ENCODE measurements at places on chromosomes 1 and 21.

GRCh38 chr1:33560680-33561079, 88.2 kb downstream of the ZSCAN20 start:
- DNase-seq = no peak

- no peak for DNase-seq
Observed at GRCh38 chr1:23341931-23342692, 2.0 kb downstream of the HNRNPR start.

DNA sequence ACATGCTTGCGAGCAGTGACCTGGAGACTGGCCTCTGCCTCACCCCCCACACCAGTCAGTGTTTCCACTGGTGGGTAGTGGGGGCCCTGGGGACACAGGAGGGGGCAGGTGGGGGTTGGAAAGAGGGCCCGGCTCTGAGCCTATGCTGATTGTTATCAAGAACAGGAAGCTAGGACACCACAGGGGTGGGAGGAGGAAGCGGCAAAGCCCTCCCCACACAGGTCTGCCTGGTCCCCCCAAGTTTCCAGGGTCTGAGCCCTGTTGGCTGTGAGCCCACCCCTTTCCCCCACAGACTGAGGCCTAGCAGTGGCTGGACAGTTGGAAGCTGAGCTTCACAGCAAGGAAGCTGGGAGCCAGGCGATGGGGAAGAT, 1.6 kb upstream of the PTPN7 start:
- no peak for DNase-seq

DNA sequence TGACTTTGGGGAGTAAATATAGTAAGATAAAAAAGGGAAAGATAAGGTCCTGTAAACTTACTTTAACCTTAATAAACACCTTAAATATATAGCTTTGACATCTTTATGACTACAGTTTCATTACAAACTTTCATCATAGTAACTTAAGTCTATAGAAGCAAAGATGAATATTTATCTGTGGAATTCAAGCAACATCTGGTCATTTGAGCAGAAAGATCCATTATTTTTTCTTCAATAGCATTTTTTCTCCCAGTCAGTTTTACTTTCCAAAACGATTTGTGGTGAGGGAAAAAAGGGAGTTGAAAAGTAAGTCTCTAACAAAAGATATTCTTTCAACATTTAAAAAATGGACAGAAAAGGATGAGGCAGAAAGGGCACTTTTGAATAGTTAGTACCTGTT, 69.0 kb downstream of the HMCN1 start:
- DNase-seq = no peak

- DNase-seq = no peak
Observed at GRCh38 chr1:193700710-193701355, 514.4 kb upstream of the B3GALT2 start.

DNA sequence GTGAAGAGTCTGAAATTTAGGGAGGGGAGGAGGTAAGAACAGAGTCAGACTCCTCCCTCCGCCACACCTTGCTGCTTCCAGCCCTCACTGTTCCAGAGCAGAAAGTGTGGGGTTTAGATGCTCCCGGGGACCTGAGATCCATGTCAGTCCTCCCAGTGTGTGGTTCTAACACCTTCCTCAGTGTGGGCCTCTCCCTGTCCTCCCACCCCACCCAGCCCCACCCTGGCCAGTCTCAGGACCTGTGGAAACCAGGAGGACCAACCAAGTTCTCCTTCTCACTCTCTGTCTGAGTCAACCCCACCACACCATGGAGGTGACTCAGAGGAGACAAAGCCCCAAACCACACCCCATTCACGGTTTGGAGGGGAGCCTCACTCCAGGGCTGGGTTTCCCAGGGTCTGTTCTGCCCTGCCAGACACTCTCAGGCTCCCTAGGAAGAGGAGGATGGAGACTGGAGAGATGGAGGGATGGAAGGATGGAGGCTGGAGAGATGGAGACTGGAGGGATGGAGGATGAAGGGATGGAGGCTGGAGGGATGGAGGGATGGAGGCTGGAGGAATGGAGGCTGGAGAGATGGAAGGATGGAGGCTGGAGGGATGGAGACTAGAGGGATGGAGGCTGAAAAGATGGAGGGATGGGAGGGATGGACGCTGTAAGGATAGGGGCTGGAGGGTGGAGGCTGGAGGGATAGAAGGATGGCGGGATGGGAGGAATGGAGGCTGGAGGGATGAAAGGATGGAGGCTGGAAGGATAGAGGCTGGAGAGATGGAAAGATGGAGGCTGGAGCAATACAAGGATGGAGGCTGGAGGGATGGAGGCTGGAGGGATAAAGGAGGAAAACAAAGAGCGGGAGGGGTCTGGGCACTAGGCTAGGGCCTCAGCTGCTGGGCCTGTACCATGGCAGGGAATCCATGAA, 100.9 kb upstream of the RUNX3 start:
- peak; percentile 71 for DNase-seq

DNA sequence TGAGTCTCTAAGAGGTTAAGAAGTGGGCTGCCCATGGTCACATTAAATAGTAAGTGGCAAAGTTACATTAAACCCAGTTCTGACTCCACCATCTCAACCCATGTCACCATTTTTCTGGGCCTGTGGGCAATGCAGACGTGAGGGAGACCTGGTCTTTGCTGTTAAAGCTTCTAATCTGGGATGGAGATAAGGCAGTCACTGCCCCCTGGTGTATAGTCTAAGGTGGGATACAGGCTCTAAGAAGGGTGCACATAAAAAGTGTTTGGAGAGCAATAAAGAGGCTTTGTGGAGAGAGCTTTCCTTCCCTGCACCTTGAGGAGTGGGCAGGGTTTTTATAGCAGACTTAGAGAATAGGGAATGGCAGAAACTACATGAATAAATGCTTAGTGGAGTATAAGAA, 141.3 kb downstream of the ROR1 start:
- no peak for DNase-seq

- DNase-seq = peak; percentile 29
Observed at GRCh38 chr1:78619803-78620579, at the start of gene IFI44L. Gene IFI44L, plus strand, starts transcription at chr1:78620448. Its CDS starts 7,468 bp downstream, at chr1:78627916.

- DNase-seq = peak; percentile 74
Observed at GRCh38 chr21:42337830-42338728, 12.7 kb downstream of the TFF2 start.

DNA sequence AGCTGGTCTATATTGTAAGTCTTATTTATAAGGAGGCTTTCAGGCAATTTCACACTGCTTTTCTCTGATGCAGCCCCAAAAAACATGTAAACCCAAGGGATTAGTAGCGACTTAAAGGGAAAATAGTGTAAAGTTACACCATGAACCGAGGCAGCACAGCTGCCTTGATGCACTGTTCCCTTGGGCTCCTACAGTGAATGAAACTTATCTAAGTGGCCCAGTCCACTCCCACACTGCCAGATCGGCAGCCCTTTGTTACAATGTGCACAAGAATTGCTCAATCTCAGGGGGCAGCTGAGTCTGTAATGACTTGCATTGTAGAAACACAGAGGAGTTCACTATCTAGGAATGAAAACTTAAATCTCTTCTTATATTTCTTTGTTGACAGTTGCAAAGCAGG, 120.8 kb upstream of the ADGRL2 start:
- no peak for DNase-seq

GRCh38 chr1:58885998-58886397, 102.2 kb upstream of the JUN start:
- no peak for DNase-seq

GRCh38 chr1:29064064-29064463, 59.6 kb downstream of the TMEM200B start:
- no peak for DNase-seq

DNA sequence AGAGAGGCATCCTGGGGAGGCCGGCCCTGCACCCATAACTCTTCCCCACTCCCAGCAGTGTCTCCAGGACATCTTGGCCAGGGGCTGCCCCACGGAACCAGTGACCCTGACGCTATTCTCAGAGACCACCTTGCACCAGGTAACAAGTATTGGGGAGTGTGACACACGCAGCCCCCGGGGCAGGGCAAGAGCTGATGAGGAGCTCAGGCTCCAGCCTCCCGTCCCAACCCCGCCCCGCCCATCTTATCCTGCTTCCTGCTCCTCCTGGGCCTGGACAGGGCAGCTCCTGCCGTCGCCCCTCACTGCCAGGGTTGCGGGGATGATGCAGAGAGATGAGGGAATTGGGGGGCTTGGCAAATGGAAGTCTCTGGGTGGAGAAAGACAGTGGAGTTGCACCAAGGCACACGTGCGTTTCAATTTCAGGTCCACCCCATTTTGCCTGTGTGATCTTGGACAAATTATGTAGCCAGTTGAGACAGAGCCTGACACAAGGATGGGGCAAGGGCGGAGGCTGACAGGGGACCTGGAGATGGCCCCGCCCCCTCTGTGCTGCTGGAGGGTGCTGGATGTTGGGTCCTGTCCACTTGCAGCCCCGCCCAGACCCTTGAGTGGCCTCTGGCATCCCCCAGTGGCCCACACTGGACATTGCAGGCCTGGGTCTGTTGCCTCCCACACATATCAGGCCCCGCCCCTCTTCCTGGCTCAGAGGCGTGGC, 10.7 kb downstream of the CLCNKA start:
- DNase-seq = peak; percentile 14

GRCh38 chr1:247445526-247446356, 12.2 kb downstream of the OR2B11 start:
- no peak for DNase-seq

GRCh38 chr1:179806333-179806732, 63.2 kb downstream of the FAM163A start:
- no peak for DNase-seq

DNA sequence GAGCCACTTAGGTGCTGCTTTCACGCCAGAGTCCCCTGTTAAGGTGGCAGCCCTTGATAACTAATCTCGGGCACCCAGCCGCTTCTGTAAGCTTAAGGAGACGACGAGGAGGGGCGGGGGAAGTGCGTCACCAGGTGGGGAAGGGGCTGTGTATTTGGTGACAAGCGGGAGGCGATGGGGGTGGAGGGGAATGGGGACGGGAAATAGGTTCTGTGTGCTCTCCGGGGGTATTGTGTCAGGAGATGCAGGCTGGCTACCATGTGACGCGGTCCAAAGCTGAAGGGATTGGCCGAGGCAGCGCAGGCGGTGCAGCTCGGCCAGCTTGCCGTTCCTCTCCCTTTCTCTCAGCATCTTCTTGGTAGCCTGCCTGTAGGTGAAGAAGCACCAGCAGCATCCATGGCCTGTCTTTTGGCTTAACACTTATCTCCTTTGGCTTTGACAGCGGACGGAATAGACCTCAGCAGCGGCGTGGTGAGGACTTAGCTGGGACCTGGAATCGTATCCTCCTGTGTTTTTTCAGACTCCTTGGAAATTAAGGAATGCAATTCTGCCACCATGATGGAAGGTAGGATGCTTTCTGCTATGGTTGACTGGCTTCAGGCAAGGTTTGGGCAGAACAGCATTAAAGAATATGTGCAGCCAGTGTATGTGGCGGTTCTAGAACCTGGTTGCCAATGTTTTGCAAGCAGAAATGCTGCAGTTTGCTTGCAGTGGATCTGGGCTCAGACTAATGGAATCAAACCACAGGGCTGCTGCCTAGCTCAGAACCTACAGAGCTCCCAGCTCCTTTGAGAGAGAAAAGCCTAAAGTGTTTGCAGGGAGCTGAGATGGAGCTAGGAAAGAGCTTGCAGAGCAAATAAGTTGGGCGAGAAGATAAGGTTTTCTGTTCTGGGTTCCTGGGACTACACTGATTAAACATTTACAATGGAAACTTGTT, at the start of gene SGIP1:
SGIP1 (plus strand) TSS at position 350 of the 937 bp plus-strand sequence; CDS start at position 556, 206 bp downstream.
- no peak for DNase-seq

DNA sequence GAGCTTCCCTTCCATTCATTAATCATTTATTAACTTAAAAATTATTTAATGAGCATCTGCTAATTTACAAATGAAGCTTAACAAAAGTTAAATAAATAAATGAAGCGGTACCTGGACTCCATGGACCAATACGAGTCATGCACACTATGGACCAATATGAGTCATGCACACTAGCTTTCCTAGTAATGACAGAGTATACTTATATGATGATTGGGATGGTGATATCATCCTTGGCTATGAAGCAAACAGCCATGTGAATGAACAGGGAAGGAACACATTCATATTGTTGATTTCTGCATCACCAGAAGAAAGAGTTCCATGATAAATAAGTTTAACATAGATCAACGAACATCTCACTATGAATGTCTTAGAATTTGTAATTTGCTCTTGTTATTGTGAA, 109.9 kb downstream of the SPAG17 start:
- DNase-seq = no peak

GRCh38 chr1:228058172-228058948, 24.1 kb upstream of the ARF1 start:
- no peak for DNase-seq

DNA sequence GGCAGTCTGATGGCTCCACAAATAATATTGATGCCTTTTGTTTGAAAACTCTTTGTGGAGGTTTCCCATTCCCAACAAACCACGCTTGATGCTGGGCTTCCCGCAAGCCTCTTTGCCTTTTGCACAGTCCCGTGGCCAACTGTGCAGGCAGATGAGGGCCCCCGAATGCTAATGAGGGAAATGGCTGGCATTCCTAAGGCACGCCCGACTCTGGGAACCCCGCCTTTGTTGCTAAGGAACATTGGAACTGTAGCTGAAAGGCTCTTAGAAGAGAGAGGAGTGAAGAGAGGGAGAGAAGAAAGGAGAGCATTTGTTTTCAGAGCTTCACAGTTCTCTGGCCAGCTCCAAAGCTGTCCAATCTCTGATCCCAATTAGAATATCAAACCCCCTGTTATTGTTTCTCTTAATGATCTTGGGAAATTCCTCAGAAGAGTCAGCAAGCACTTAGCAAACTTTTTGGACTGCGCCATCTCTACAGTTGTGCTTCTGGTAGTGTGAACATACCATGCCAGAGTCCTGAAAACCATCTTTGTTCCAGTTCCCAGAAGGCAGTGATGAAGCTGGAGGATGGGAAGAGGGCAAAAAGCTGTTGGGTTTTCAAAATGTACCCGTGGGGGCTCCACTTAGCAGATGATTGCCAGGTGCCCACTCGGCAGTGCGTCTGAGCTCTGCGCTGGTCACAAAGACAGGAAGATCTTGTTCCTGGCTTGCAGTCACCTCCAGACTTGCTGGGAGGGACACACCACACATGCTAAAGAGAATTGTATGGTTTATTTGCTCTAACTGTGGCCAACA, 60.1 kb upstream of the CYP2J2 start:
- no peak for DNase-seq

- DNase-seq = no peak
Observed at GRCh38 chr1:243343970-243344937, 88.4 kb downstream of the SDCCAG8 start.

DNA sequence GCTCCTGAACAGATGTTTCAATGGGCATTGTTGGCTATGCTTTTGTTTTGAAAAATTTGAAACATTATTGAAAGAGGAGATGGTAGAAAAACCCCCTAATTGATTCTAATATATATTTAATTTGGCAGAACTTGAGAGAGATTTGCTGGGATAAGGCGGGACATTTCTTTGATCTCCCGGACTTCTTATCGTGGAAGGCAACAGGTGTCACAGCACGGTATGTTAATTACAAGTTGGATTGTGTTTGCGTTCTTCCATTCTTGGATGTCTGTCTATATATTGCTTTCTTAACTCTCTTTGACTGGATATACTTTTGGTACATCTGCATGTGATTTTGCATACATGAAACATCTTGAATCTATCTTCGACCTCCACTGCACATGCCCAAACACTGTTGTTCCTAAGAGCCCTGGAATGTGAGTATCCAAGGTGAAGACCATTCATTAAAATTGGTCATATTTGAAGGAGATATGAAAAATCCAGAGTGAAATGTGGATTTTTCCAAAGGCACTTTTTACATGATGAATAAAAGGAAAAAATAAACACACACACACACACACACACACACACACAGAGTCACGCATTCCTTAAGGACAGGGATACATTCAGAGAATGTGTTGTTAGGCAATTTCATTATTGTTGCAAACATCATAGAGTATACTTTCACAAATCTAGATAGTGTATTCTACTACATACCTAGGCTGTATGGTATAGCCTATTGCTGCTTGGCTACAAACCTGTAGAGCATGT, 81.9 kb downstream of the FGGY start:
- no peak for DNase-seq

GRCh38 chr1:247487057-247487456, 29.2 kb upstream of the OR2B11 start:
- DNase-seq = peak; percentile 3

GRCh38 chr1:209409780-209410179, 173.7 kb upstream of the CAMK1G start:
- DNase-seq = no peak
